Activated T-helper 1 cell treated with anti-CD3 and anti-CD28 coated beads, Interleukin-2, amount 50 U/mL, for 16 hours (primary cell): ENCODE measurements at places on chromosomes 13 and 19.

- DNase-seq, result no peak
These were observed 99.9 kb downstream of the GNG7 start for GRCh38 chr19:2602391-2603181.

DNA sequence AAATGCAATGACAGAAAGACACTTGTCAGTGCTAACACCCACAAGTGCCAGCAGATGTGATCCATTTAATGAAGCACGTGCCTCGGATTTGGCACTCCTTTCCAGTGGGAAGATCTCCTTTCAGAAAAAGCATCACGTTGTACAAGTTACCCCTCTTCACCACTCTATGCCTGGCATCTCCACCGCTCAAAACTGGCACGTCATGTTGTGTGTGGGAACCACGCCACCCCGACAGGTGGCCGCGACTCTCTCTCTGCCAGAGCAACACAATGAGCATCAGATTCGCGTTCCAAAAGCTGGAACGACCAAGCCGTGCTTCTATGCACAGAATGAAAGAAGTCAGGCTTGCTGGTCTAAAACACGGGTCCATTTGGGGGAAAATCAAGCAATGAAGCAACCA lies 24.3 kb downstream of the TMTC4 start:
- no peak for DNase-seq

GRCh38 chr19:7705387-7706187 lies 3.7 kb upstream of the FCER2 start:
- peak; percentile 48 for DNase-seq

DNA sequence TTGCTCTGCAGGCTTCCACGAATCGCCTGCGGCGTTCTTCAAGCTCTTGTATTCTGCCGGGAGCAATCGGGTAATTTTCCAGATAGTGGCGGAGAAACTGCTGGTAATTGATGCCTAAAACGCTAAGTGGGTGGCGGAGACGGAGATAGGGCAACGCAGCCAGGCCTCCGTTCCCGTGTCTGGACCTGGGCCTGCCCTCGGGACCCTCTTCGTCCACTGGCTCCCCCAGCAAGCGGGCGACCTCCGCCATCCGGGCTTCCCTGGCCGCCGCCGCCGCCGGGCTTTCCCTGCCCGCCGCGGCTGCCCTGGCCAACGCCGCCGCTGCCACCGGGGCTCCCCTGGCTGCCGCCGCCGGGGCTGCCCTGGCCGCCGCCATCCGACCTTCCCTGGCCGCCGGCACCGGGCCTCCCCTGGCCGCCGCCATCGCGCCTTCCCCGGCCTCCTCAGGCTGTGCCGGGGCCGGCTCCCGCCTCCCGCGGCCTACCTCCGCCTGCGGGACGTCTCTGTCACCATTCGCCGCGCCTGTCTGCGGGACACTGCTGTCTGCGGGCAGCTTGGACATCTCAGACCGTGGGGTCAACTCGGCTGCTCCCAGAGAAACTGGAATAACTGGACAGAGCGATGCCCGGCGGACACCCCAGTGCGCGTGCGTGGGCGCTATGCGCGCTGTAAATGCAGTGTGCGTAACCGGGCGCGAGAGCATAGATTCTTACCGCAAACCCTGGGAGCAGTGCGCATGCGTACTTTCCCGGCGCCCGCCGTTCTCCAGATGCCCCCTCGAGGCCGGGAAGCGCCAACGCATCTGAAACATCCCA lies at the start of gene EID2:
EID2 (minus strand) TSS at position 644 of the 815 bp plus-strand sequence; CDS start at position 562, 82 bp downstream.
- peak; percentile 88 for DNase-seq

- no peak for DNase-seq
These were observed 2220.8 kb upstream of the PCDH20 start for GRCh38 chr13:63636316-63636993.

DNA sequence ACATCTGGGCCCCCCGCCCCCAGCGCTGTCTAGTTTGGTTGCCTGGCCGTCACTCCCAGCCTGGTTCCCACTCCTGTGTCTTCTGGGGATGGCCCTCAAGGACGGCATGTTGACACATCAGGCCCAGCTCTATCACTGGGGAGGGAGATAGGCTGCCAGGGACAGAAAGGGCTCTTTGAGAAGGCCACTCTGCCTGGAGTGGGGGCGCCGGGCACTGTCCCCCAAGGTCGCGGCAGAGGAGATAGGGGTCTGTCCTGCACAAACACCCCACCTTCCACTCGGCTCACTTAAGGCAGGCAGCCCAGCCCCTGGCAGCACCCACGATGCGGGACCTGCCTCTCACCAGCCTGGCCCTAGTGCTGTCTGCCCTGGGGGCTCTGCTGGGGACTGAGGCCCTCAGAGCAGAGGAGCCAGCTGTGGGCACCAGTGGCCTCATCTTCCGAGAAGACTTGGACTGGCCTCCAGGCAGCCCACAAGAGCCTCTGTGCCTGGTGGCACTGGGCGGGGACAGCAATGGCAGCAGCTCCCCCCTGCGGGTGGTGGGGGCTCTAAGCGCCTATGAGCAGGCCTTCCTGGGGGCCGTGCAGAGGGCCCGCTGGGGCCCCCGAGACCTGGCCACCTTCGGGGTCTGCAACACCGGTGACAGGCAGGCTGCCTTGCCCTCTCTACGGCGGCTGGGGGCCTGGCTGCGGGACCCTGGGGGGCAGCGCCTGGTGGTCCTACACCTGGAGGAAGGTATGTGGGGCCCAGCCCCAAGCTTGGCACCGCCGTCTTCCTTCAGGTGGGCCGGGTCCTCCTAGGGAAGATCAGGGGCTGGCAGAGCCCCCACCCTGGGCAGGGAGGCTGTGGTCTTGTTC lies at the start of gene AMH:
AMH (plus strand) TSS at position 314 of the 857 bp plus-strand sequence; CDS start at position 324, 10 bp downstream.
- no peak for DNase-seq

GRCh38 chr19:4851551-4852290 lies 15.7 kb downstream of the PLIN3 start:
- DNase-seq, result peak; percentile 66
